ENCODE measurements at places on chromosomes 2 and 18.

- no peak for DNase-seq
Measured at GRCh38 chr2:232505856-232506255, 14.3 kb upstream of the PRSS56 start.

- DNase-seq = no peak
Measured at GRCh38 chr2:184199274-184199673, 399.1 kb upstream of the ZNF804A start.

DNA sequence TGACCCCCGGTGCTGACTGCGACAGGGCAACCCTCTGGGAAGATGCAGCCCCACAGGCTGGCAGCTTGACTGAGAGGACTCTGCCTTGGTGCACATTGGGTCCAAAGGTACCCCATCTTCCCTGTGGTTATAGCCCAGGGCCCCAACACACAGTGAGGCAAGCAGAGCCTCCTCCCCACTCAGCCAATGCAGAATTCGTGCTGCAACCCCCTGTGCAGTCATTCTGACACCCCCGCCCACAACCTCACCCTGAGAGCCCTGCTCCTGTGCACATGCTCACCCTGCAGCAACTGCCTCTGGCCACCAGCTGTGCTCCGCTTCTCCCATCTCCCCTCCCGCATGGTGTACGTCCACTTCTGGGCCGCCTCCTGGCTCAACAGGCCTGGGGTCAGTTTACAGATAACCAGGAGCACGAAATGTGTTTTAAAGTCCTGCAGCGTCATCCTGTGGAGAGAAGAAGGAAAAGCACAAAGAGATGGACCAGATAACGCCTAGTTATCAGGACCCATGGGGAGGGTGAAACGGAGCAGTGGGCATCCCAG is 24.4 kb downstream of the CAPN14 start:
- DNase-seq = no peak

GRCh38 chr2:204715361-204715760 is 170.1 kb downstream of the PARD3B start:
- no peak for DNase-seq

DNA sequence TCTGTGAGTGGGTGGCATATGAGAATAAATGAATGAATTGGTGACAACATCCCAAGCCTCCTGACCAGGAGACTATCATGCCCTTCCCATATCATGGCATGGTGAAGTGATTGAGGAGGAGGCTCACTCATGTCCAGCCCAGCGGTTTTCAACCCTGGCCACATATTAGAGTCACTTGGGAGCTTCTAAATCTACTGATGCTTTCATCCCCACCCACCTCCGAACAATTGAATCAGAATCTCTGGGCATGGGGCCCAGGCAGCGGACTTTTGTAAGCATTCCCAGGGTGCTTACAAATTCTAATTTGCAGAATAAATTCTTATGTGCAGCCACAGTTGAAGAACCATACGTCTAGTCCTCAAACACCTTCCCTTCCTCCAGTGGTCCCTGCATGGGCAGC is 81.7 kb upstream of the SEC11C start:
- peak; percentile 29 for DNase-seq

DNA sequence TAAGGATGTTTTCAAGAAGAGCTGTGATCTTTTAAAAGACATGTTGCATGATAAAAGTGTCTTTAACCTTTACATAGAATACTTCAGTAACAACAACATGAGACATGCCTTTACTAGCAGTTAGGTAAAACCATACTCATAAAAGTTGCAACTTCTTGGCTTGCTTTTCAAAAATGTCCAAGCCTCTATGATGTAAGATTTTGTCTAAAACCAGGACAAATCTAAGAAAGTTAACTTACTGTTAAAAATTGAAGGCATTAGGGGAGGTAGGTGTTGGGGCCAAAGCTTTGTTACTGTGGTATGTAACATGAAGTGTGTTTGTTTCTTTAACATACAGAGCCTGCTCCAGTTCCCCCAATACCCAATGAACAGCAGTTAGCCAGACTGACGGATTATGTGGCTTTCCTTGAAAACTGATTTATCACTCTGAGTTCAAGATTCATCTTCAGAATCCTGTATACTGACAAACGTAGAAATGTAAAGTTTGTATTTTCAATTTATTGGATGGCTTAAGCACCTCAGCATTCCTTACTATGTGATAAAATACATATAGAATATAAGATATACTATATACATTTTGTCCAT is 11.7 kb downstream of the COPS8 start:
- no peak for DNase-seq

Measured in GM04503 (cell line).